ENCODE measurements at places on chromosomes 16 and 17. TPM values are rescaled to one million over a fixed set of nuclear protein-coding genes. Genes with fewer than 3 reads are reported as not detected.

DNA sequence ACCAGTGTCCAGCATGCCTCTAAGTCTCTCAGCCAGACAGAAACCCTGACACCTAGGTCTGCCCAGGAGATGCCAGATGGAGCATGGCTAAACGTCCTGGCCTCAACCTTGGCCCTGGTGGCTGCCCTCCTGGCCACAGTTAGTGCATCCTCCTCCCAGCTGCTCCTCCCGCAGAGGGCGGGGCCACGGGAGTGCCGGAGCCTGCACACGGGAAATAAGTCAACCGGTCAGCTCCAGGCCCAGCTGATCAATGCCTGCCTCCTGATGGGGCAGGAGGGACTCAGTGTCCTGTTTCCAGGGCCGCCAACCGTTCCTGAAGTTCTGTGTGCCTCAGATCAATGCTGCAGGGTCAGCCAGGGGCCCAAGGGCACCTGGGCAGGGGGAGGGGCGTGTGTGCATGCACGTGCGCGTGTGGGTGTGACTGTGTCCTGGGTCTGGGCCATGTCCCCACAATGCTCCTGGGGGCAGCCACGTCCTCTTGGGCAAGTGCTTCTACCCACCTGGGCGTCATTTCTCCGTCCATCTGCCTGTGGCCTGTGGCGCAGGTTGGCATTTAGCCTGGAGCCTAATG, 4.6 kb upstream of the KCNJ12 start:
- peak; percentile 42 for DNase-seq

GRCh38 chr16:84308120-84308519, 13.4 kb downstream of the WFDC1 start:
- no peak for DNase-seq

- DNase-seq: no peak
These were observed 29.9 kb downstream of the CIBAR2 start for GRCh38 chr16:85082173-85083050.

KRTAP1-5 gene
- not detected for total RNA-seq

Measured in pancreas (tissue), 10 donors.